ENCODE measurements at places on chromosomes 4 and X. TPM values are rescaled to one million over a fixed set of nuclear protein-coding genes. Genes with fewer than 3 reads are reported as not detected.

Gene GYPB
- total RNA-seq, result not detected

- no peak overlapping the region for H3K4me3 ChIP-seq
- peak; percentile 77 for DNase-seq
- H3K4me1 ChIP-seq, result peaks cover 2% of the 10 kb centered on the region
- H3K36me3 ChIP-seq, result no peaks in the 10 kb centered on the region
Observed at GRCh38 chr4:26619784-26620183, 35.9 kb downstream of the TBC1D19 start.

GRCh38 chr4:169621731-169622492 lies 1.5 kb downstream of the CLCN3 start:
- no peaks in the 10 kb centered on the region for H3K4me1 ChIP-seq
- H3K4me3 ChIP-seq, result peak overlapping the region; percentile 18
- H3K36me3 ChIP-seq, result no peaks in the 10 kb centered on the region
- H3K27ac ChIP-seq, result no peak overlapping the region
- peak; percentile 90 for DNase-seq
- H3K27me3 ChIP-seq, result no peaks in the 10 kb centered on the region

GRCh38 chrX:70979136-70979762 lies 48.4 kb upstream of the SLC7A3 start:
- no peak overlapping the region for H3K27ac ChIP-seq
- DNase-seq, result peak; percentile 52
- H3K36me3 ChIP-seq, result no peaks in the 10 kb centered on the region
- no peak overlapping the region for H3K4me3 ChIP-seq
- H3K4me1 ChIP-seq, result no peaks in the 10 kb centered on the region
- no peaks in the 10 kb centered on the region for H3K27me3 ChIP-seq

GRCh38 chrX:95764972-95765451 lies 919.6 kb upstream of the DIAPH2 start:
- no peaks in the 10 kb centered on the region for H3K36me3 ChIP-seq
- no peaks in the 10 kb centered on the region for H3K4me1 ChIP-seq
- H3K27ac ChIP-seq, result no peak overlapping the region

GRCh38 chrX:13515211-13515930 lies 54.0 kb upstream of the EGFL6 start:
- no peak overlapping the region for H3K4me3 ChIP-seq
- H3K36me3 ChIP-seq, result no peaks in the 10 kb centered on the region
- no peak for DNase-seq
- H3K4me1 ChIP-seq, result no peaks in the 10 kb centered on the region

DNA sequence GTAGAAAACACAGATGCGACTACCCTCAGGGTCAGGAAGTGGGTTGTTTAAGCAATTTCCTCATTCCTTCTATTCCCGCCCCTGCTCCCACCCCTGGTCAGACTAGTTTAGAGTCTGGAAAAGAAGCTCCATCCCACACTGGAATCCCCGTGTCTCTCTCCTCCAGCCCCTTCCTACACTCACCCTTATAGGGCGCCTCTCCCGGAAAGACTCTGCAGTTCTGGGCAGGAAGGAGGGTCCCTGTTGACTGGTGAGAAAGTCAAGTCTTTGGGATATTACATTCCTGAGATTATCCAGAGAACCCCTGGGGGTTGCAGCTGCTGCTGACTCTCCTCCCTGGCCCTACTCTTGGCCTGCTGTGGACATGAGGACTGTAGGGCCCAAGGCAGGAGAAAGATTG lies 11.9 kb downstream of the STARD8 start:
- peaks cover 7% of the 10 kb centered on the region for H3K27me3 ChIP-seq
- no peaks in the 10 kb centered on the region for H3K36me3 ChIP-seq
- no peak overlapping the region for H3K4me3 ChIP-seq

Gene FAM9A
- not detected for total RNA-seq

DNA sequence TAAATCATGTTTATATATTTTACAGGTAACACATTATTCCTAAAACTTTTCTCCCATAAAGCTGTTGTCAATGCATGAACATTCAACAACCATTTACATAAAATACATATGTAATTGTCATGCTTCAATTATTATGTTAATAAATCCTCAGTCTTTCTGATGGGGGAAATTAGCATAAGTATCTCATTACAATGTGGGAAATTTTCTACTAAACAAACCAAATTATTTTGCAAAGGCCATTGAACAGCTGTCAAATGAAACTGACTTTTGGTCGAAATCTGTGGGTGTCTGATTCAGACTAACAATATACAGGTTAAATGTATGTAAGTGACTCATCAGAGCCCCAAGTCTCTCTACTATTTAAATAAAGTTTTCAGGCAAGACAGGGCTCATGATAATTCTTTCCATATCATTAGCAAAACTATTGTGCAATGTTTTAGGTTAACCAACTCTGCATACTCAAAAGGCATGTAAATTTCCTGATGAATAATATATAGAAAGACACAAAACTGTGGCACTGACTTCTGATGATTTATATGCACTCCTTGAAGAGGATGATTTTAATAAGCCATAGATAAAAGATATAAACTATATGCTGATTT lies 795.3 kb upstream of the AADAT start:
- no peaks in the 10 kb centered on the region for H3K4me1 ChIP-seq
- no peaks in the 10 kb centered on the region for H3K27me3 ChIP-seq
- DNase-seq, result no peak
- H3K27ac ChIP-seq, result no peak overlapping the region

Gene KLF8
- total RNA-seq, result not detected

DNA sequence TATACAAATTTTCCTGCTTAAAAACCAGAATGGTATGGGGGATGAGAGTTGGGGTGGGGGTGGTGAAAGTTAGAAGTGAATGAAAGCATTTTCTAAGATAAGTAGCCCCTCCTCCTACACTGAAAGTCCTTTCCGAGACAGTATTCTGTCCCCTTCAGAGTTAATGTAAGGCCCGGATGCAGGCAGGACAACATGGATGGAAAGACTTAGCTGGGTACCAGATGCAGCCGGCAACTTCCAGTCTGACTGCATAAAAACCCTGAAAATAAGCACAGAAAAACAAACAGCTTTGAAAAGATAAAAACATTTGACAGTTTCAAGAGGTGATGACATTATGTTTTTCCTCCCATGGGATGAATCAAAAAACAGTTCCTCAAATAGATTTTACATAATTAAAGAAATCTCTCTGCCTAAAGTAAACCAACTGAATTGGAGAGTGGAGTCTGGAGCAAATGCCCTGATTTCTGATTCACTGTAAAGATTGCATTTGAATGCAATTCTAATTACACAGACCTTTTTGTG lies 196.3 kb downstream of the GPAT3 start:
- H3K4me3 ChIP-seq, result no peak overlapping the region
- no peak overlapping the region for H3K27ac ChIP-seq
- no peaks in the 10 kb centered on the region for H3K27me3 ChIP-seq
- H3K36me3 ChIP-seq, result no peaks in the 10 kb centered on the region
- DNase-seq, result no peak
- H3K4me1 ChIP-seq, result no peaks in the 10 kb centered on the region

Gene TBC1D14
- 48.9 TPM for total RNA-seq

DNA sequence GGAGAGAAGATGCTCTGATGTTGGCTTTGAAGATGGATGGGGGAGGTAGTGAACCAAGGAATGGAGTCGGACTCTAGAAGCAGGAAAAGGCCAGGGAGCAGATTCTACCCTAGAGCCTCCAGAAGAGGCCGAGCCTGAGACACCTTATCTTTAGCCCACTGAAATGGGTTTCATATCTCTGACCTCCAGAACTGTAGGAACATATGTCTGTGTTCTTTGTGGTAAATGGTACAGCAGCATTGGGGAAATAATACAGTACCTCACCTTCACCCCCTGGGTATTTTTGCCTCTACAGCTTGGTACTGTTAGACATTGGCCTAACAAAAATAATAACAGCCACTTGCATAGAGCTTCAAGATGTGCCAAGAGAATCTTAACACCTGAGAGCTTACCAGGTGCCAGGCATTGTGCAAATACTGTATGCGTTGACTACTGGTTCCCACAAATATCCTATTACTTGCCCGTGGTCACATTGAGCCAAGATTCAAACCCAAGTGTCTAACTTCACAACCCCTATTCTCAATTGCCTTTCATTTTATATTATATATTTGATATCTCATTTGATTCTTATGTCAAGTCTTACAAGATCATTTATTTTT lies 57.0 kb upstream of the PGM2 start:
- no peak overlapping the region for H3K27ac ChIP-seq
- no peaks in the 10 kb centered on the region for H3K36me3 ChIP-seq
- no peak overlapping the region for H3K4me3 ChIP-seq
- DNase-seq, result no peak
- H3K27me3 ChIP-seq, result peaks cover 15% of the 10 kb centered on the region

GRCh38 chrX:135973025-135973547 lies 702 bp downstream of the MMGT1 start:
- no peaks in the 10 kb centered on the region for H3K27me3 ChIP-seq
- peak overlapping the region; percentile 68 for H3K27ac ChIP-seq
- H3K4me1 ChIP-seq, result no peaks in the 10 kb centered on the region
- peak; percentile 13 for DNase-seq
- peak overlapping the region; percentile 94 for H3K4me3 ChIP-seq

DNA sequence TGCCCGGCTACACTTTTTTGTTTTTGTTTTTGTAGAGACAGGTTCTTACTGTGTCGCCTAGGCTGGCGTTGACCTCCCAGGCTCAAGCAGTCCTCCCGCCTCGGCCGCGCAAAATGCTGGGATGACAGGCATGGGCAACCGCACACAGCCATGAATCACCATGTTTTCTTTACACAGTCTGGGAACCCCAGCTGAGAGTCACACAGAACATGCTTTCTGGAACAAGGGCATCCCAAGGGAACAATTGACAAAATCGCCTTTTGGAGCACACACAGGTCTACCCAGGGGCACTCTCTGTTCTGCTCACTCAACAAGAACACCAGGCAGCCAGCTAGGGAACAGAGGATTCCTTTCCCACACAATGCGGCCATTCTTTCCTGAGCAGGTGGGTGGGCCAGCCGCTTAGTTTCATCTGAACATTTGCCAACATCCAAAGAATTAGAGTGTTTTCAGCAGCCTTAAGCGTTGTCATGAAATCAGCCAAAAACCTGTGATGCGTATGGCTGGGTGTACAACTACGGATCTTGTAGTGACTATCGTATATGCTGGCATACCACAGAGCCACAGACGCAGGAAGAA lies 15.7 kb downstream of the PRKX start:
- no peaks in the 10 kb centered on the region for H3K36me3 ChIP-seq
- peak; percentile 42 for DNase-seq
- no peaks in the 10 kb centered on the region for H3K27me3 ChIP-seq
- no peak overlapping the region for H3K27ac ChIP-seq

Gene TRIM61
- 4.7 TPM for total RNA-seq

GRCh38 chr4:112511093-112511802 lies 4.7 kb downstream of the NEUROG2 start:
- no peak for DNase-seq
- no peak overlapping the region for H3K27ac ChIP-seq

DNA sequence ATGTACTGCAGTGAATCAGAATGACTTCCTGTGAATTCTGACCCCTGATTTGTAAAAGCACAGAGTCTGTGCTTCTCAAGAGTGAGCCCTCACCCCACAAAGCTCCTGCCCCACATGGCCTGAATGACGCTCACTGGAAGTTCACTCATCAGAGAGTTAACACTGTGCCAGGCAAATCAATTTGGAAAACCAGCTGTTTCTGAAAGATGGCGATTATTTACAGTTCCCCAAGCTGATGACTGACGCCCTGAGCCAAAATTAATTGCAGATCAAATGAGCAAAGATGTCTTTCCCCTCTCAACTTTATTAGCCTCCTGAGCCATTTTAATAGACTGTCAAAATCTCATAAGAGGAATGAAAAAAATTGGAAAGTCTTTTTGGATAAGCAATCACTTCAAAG lies 118.0 kb downstream of the SLC2A9 start:
- H3K27ac ChIP-seq, result no peak overlapping the region
- DNase-seq, result no peak
- no peak overlapping the region for H3K4me3 ChIP-seq
- H3K4me1 ChIP-seq, result no peaks in the 10 kb centered on the region

DNA sequence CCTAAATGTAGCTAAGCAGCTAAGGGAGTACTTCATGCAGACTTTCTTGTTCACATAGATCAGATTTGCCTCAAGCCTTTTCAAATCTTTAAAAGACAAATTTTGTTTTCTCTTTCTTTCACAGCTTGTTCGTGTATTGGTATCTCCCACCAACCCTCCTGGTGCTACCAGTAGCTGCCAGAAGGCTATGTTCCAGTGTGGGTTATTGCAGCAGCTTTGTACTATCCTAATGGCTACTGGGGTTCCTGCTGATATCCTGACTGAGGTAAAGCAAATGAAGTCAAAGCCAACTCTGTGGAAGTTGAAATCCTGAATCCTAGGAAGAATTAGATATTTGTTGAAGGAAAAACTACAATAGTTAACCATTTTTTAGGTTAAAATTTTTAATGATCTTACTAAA lies 62.6 kb downstream of the USO1 start:
- H3K4me3 ChIP-seq, result no peak overlapping the region
- 0 out of 2 replicates have a peak, but pooled peaks cover 1% of the 10 kb centered on the region for H3K4me1 ChIP-seq
- H3K27me3 ChIP-seq, result no peaks in the 10 kb centered on the region
- DNase-seq, result no peak
- no peak overlapping the region for H3K27ac ChIP-seq

- H3K27me3 ChIP-seq, result peaks cover 2% of the 10 kb centered on the region
- H3K4me3 ChIP-seq, result no peak overlapping the region
- H3K36me3 ChIP-seq, result no peaks in the 10 kb centered on the region
- no peak overlapping the region for H3K27ac ChIP-seq
Observed at GRCh38 chrX:43815209-43815608, 67.0 kb downstream of the MAOB start.

Gene TMEM185A
- total RNA-seq, result 10.3 TPM

DNA sequence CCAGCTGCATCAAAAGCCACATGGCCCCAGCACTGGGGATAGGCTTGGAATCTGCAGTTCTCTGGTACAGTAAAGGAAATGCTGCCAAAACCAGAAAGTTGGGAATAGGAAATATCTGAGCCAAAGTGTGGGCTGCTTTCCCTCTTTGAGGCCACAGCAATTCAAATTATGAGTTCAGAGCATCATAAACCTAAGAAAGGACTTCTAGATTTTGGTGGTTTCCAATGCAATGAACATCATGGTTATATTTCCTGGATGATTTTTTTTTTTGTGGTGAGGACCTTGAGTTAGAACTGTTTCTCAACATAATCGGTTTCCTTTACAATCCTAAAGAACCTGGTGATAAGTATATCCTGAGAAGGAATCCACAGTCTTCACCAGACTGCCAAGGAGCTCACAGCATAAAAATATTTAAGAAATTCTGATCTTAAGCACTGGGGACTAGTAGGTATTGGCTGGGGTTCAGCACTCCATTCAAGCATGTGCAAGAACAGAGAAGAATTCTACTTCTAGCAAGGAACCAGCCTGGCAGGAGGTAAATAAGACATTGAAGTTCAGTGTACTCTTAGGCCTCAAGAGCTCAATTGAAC lies 29.8 kb upstream of the ARHGAP24 start:
- H3K4me3 ChIP-seq, result no peak overlapping the region
- DNase-seq, result no peak
- H3K27ac ChIP-seq, result no peak overlapping the region

DNA sequence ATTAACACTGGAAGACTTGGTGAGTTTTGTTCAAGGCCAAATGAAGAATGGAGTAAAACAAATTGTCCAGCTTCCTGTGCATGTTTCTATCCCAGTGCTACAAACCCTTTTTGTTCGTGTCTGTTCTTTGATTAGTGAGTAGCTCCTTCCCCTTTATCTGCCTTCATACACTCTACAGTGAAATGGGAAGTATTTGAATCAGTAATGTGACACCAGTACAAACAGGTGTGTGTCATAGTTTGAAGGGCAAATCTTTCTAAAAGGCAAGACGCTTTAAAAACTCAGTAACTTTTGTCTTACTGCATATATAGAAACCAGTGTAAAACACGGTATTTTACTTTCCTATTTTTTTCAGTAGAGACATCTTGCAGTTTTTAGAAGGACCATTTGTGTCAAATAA lies 5.9 kb downstream of the ARHGEF38 start:
- DNase-seq, result no peak
- no peak overlapping the region for H3K27ac ChIP-seq
- no peaks in the 10 kb centered on the region for H3K27me3 ChIP-seq
- no peak overlapping the region for H3K4me3 ChIP-seq
- H3K36me3 ChIP-seq, result no peaks in the 10 kb centered on the region
